ENCODE measurements at places on chromosomes 2 and 18.

- DNase-seq = no peak
Observed at GRCh38 chr2:42171396-42171980, 2.3 kb downstream of the EML4 start.

- DNase-seq = no peak
Observed at GRCh38 chr2:65309699-65310098, 82.1 kb downstream of the ACTR2 start.

GRCh38 chr2:9666306-9666705 lies 35.5 kb upstream of the YWHAQ start:
- no peak for DNase-seq

DNA sequence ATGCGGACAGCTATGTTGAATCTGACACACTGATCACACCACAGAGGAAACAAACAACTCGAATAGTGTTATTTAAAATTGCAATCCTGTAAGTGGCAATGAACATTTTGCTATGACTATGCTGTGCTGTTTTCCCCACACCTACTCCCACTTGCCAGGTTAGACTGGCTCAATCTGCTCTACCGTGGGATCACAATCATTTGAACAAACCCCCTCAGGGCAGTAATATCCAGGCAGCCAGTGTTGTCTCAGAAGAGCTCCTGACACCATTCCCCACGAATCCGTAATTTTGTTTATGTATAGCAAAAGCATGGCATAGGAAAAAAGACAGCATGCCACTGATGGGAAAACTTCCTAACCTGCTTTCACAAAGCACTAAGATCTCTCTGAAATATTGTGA lies 284.3 kb downstream of the ERBB4 start:
- DNase-seq = no peak

GRCh38 chr2:165497659-165498317 lies 28.3 kb downstream of the CSRNP3 start:
- no peak for DNase-seq

- no peak for DNase-seq
Observed at GRCh38 chr2:24816404-24816803, 23.2 kb downstream of the CENPO start.

DNA sequence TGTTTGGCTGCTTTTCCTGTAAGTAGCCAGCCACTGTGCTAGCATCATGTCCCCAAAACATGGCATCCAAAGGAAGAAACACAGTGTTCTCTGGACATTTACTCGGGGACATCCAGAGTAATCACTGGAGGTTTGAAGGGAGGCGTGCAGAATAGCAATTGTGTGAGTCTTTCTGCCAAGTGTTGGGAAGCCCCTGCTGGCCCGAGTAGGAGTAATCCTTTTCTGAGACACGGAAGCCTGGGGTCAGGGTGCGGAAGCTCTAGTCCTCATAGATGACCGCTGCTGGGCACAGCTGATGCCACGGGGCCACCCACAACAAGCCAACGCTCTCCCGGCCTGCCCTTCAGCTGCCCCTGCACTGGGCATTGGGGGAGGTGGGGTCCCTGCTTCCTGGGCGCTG lies 24.8 kb upstream of the HDAC4 start:
- no peak for DNase-seq

DNA sequence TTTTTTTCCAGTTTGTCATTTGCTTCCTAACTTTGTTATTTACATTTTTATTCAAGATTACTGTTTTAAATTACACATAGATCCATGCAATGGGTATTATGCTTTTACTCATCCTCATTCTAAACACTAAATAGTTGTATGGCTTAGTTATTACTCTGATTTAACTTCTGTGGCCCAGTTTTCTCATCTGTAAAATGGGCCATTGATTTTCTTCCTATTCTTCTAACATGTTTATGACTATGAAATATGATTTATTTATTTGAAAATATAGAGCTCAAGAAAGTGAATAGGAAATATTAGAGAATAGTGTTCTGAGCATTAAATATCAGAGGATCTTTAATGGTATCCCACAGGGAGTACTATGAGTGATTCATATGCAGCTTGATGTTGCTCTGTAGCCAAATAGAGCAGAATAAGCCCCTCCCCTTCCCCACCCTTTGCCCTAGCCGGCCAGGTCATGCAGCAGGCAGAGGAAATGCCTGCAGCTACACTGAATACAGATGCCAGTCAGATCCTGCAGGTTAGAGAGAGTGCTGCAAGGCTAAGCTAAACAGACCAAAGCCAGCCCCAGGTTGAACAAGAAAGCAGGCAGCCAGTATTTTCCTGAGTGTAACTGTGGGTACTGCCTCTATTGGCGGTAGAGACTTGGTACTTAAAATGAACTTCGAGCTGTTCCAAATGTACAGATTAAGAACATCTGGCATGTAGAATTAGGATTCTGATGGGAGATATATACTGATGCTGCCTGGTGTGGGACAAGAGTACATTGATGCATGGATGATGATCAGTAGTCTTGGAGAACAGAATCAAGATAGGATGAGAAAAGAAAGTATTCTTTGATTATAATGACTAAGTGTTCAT lies 11.7 kb upstream of the ACYP2 start:
- DNase-seq = no peak

DNA sequence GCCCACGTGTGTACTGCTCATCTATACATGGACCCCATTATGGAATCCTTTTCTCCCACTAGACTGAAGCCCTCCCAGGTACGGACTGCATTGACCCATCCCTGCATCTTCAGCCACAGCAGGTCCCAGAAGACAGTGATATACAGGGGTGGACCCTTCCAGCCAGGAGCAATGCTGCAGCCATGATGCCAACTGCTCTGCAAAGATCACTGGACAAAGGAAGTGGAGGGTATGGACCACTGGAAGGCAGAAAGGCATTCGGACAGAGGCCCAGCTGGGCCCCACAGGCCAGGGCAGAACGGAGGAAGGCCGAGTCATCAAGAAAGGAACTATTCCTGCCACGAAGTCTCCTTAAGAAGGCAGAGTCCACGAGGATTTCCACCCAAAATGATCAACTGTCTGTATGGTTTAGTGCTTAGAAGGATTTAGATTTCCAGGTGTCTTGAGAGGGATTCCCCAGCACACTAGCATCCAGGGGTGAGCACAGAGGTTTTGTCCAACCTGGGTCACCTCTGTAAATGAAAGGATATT lies 93.4 kb downstream of the TWIST2 start:
- no peak for DNase-seq

GRCh38 chr2:46674488-46674887 lies 195.1 kb downstream of the TMEM247 start:
- no peak for DNase-seq

GRCh38 chr2:133360190-133360589 lies 208.1 kb downstream of the NCKAP5 start:
- DNase-seq = no peak

DNA sequence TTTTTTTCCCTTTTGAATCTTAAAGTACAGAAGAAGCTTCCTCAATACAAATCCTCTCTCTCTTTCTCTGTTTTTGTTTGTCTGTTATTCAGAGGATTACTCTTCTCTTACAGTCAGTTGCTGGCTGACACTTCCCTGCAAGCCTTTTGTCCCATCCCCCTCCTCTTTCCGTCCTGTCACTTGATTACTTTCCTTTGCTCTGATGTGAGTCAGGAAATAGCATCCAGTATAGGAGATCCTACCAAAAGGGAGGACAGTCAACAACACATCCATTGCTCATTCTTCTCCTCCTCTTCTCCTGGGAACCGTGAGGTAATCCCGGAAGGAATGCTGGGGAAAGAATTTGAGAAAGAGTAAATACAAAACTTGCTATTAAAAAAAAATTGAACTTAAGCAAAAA lies 79.3 kb upstream of the SCN7A start:
- no peak for DNase-seq

DNA sequence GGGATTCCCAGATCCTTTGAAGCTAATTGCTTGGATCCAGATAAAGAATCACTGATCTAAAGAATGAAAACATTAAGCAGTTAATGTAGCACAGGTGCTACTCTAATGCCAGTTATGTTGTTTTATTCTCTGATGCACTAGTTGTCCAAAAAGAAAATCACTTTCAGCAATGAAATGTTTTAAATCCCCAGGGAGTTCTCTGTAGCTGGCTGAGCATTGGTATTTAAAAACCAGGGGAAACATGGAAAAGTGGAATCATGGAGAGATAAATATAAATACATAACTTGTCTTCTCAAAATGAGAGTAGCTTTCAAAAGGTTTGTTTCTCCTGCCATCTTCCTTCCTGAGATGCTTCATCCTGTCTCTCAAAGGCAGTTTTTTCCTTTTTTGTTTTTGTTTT lies 37.7 kb downstream of the CD302 start:
- DNase-seq = no peak
